Stimulated activated CD8-positive, alpha-beta memory T cell treated with anti-CD3 and anti-CD28 coated beads, Interleukin-2, amount 100 ng/mL, for 1 hour (primary cell): ENCODE measurements at places on chromosomes 5 and 9.

- no peak for DNase-seq
Measured at GRCh38 chr5:143527808-143528207, 124.3 kb upstream of the NR3C1 start.

DNA sequence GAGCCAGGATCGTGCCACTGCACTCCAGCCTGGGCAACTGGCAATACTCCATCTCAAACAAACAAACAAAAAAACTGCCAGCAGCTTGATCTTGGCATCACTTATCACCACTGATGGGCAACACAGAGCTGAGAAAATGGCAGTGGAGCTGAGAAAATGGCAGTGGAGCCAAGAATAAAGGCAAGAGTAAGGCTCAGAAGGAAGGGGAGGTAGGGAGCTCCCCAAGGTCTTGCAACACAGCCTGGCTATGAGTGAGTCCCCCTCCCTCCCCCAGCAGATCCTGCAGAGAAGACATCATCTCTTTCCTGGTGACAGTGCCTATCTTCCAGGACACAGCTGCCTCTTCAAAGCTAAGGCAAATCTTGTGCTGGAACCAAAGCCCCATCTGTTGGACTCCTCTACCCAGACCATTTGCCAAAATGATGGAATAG is 70.3 kb downstream of the UGCG start:
- no peak for DNase-seq

- no peak for DNase-seq
Measured at GRCh38 chr5:58778888-58779287, 196.0 kb downstream of the RAB3C start.

- DNase-seq: no peak
Measured at GRCh38 chr9:120846251-120846889, 3.6 kb upstream of the PSMD5 start.

DNA sequence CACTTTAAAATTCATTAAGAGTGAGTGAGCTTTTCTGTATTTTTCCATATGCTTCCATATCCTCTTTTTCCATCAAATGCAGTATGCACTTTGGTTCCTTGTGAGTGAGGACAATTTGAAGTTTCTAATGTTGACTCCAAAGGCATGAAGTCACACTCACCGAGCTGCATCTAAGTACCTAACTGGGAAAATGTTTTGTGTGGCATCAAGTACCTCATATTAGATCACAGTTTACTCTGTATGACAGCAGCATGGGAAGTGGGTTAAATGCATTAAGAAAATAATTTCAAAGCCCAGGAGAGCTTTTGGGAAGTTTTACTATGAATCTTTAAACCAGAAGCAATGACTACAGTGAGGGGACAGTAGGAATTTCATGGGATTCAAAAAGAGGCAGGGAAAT is 207.0 kb downstream of the EFNA5 start:
- DNase-seq: no peak

GRCh38 chr9:20295555-20295954 is 326.7 kb downstream of the MLLT3 start:
- DNase-seq: no peak

DNA sequence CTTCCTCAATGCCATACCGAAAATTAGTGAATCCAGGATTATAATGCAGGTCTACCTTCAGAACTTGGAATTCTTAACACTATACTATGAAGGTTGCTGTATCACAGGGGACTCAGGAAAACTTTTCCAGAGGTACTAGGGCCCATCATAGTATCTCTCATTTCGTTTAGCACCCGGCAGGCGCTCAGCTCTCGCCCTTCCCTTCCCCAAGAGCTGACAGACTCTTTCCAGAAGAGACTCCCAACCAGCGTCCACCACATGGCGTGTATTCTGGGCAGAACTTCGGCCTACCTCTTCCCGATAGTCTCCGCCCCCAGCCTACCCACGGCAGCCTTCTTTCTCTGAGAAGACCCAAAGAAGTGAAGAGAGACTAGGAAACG is 271 bp downstream of the NOL8 start:
- DNase-seq: no peak

- no peak for DNase-seq
Measured at GRCh38 chr9:101323129-101323528, 61.7 kb downstream of the BAAT start.

DNA sequence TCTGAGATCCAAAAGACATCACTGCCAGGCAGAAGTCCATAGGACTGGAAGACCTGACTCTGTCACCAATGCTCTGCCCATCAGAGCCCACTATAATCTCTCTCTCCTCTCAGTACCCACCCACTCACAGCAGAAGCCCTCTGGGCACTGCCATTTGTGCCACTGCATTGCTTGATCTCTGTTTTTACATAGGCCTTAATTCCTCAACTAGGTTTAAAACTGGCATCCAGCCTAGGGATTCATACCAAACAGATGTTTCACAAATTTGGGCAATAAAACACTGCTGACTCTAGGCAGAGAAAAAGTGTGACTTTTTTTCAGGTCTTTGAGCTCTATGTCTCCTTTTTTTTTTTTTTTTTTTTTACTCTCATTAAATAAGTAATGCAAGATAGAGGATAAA is 91.1 kb upstream of the RANBP3L start:
- DNase-seq: no peak

GRCh38 chr5:101539315-101539714 is 636.2 kb upstream of the ST8SIA4 start:
- DNase-seq: no peak

- no peak for DNase-seq
Measured at GRCh38 chr5:54630738-54631359, 113.3 kb downstream of the SNX18 start.

- DNase-seq: no peak
Measured at GRCh38 chr5:156367597-156367996, 40.6 kb downstream of the SGCD start.

DNA sequence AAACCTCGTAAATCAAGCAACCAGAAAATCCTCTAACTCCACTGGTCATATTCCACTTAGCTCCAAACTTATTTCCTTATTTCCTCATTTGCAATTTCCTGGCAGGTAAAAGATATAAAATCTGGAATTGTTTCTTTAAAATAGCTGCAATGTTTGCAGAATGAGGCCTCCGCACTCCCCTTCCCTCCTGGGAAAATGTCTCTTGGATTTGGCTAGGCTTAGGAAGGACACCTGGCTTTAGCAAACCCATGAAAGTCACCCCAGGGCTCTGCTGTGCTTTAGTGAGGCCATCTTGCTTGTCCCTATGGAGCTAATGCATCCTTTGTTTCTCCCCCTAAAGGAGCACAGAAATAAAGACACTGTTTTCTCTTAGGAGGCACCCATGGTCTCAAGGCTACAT is 10.5 kb downstream of the ARSB start:
- DNase-seq: no peak

DNA sequence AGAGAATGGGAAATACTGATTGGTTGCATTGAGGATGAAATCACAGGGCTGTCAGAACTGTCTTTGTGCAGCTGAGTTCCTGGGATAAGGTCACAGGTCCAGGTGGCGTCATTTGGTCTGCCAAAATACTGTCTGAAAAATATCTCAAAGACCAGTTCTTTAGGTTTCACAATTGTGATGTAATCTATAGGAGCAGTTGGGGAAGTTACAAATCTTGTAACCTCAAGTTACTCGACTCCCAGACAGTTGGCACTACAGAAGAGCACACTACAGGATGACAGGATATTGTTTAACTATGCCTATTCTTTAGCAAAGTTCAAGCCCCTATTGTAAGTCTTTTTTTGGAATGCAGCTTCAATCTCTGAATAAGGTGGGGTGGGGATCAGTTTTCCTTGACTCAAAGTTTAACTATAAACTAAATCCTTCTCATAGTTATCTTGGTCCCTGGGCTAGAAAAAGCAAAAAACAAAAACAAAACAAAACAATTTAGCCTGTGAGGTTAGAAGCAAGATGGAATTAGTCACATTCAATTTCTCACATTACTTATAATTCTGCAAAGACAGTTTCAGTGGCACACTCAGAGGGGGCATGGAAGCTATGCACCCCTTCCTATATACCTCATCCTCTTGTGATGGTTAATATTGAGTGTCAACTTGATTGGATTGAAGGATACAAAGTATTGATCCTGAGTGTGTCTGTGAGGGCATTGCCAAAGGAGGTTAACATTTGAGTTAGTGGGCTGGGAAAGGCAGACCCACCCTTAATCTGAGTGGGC is 276.0 kb downstream of the AUH start:
- no peak for DNase-seq

DNA sequence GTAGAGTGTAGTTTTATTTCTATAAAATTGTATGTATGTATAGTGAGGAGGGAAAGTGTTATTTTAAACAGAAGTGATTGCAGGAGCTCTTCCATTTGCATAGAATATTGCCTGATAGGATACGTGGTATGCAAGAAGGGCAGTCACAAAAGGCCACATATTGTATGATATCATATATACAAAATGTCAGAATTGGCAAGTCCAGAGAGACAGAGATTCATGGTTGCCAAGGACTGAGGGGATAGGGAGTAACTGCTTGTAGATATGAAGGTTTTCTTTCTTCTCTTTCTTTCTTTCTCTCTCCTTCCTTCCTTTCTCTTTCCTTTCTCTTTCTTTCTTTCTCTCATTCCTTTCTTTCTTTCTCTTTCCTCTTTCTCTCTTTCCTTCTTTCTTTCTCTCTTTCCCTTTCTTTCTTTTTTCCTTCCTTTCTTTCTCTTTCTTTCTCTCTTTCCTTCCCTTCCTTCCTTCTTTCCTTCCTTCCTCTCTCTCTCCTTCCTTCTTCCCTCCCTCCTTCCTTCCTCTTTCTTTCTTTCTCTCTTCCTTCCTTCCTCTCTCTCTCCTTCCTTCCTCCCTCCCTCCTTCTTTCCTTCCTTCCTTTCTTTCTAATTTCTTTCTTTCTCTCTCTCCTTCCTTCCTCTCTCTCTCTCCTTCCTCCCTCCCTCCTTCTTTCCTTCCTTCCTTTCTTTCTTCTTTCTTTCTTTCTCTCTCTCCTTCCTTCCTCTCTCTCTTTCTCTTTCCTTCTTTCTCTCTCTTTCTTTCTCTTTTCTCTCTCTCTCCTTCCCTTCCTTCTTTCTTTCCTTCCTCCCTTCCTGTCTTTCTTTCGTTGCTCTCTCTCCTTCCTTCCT is 24.5 kb upstream of the WDR38 start:
- DNase-seq: no peak

- DNase-seq: no peak
Measured at GRCh38 chr9:515665-516064, 301.0 kb downstream of the DOCK8 start.

DNA sequence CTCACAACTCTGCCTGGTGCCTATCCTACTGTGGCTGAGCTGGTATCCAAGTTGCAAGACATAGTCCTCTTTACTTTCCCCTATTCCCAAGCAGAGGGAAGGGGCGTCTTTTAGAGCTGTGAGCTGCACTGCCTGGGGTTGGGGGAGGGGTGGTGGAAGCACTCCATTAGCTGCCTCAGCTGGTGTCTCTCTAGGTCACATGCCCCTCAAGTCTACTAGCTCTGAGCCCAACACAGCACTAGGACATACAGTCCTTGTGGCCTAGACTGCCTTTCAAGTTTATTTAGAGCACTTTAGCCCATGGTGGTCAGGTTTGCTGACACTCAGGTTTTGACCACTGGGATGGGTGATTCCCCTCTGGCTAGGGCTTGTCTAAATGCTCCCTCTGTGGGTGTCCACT is 54.7 kb downstream of the SREK1 start:
- no peak for DNase-seq

GRCh38 chr9:108645520-108645919 is 210.3 kb downstream of the ACTL7B start:
- DNase-seq: no peak

- DNase-seq: no peak
Measured at GRCh38 chr9:95021166-95021886, 294.8 kb downstream of the AOPEP start.

DNA sequence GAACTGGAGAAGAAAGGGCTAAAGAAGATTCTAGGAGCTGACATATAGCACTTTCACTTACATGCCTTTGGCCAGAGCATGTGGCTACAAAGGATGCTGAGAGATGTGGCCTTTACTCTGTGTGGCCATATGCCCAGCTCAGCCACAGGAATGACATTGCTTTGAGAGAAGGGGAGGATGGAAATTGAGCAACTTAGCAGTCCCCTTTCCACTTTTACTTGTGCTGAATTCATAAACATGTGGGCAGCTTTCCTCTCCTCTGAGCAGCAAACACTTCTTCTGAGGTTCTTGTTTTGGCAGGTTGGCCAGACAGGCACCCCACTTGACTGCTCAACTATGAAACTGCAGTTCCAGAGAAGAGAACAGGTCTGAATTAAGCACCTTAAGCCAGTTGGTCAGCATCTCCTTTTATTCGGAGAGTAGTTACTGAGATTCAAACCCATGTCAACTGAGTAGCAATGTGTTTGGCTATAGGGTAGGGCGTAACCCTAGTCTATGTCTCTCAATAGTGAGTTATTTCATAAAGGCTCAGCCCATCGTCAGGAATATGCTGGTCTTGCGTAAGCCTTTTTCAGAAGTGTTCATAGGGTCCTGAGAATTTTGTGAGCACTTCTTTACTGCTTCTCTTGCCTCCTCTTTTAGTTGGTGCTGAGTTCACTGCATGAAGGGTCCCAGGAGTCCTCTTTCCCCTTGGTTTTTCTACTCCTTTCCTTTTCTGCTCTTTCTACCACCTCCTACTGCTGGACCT is 134.5 kb downstream of the PALM2AKAP2 start:
- DNase-seq: no peak

GRCh38 chr9:5579881-5580280 is 49.0 kb upstream of the RIC1 start:
- DNase-seq: no peak

DNA sequence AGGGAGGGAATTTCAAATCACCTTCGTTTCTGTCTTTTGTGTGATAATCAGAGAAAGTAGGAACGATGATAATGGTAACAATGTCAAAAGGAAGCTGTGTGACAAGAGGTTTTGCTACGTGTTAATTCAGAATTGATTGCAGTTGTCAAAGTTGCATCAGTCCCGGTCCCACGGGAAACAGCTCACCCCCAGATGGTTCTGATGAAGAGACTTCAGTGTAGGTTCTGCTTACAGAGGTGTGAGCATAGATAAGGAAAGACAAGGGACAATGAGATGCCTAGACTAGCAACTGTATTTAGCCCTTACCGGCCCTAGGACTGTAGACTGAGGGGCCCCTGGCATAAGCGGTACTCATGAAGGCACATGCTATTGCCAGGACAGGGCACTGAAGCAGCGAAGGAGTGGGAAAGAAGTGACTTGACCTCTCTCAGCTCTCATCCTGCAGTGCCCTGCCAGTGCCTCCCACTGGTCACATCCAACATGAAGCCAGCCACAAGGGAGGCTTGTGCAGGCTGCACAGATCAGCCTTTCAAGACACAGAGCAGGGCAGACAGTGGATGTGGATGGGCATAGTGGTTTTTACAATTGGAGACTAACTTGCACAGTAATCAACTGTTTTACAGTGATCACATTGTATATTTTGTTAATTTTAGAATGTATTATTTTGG is 21.1 kb downstream of the PDE8B start:
- DNase-seq: no peak

DNA sequence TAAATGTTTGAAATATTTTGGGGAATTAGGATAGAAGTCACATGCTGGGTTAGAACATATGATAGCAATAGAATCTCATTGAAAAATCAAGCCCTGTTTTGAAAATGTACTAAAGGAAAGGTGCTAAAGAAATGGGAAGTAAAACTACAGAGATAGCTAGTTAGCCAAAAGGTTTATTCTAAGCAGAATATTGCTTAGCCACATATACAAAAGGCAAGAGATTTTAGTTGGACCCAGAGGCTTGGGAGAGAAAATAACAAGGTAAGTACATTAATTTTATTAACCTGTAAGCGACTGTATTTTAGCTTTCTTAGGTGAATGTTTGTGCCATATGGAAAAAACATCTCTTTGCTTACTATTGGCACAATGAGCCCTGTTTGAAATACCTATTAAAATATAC is 108.3 kb downstream of the RPS23 start:
- no peak for DNase-seq

- no peak for DNase-seq
Measured at GRCh38 chr9:630817-631216, 210.7 kb upstream of the DMRT1 start.

- no peak for DNase-seq
Measured at GRCh38 chr9:129273136-129273895, 95.3 kb upstream of the IER5L start.
